Globus pallidus (tissue), 1 donor: ENCODE measurements at places on chromosomes 7 and 10.

DNA sequence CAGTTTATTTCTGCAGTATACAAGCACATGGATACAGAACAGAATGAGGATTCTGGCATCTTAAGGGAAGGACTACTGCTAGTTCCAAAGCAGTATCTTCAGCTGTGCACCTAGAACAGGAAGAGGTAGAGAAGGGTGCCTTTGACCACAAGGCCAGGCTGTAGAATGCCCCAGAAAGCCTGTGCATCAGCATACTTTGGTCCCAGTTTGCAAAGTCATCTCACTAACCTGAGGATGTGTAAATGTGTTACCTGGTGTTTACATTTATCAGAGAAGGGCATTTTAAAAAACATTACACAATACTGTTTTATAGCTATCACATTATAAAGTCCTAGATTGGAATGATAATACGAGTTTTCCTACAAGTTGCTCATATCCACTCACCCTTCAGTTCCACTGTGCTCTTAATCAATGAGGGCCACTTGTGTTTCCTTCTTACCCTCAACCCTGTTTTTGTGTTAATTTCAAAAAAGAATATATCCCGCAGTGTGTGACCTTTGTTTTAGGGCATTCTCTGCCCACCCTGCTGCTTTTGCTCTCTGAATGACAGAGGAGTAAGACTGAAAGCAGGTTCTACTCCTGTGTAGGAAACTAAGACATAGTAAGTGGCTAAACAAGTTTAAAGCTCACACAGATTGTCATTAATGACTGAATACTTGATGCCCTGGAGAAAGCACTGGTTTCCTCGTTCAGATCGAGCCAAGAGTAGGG, 3.4 kb downstream of the SLC35G1 start:
- no peak for DNase-seq

- no peak for DNase-seq
These were observed 442.7 kb upstream of the POM121L12 start for GRCh38 chr7:52592698-52593097.

- DNase-seq: no peak
These were observed 128.4 kb downstream of the GRK5 start for GRCh38 chr10:119335671-119336353.

- DNase-seq: no peak
These were observed 7.3 kb upstream of the RHOBTB1 start for GRCh38 chr10:60951272-60951724.

GRCh38 chr7:83832009-83832408, 183.1 kb upstream of the SEMA3E start:
- no peak for DNase-seq

DNA sequence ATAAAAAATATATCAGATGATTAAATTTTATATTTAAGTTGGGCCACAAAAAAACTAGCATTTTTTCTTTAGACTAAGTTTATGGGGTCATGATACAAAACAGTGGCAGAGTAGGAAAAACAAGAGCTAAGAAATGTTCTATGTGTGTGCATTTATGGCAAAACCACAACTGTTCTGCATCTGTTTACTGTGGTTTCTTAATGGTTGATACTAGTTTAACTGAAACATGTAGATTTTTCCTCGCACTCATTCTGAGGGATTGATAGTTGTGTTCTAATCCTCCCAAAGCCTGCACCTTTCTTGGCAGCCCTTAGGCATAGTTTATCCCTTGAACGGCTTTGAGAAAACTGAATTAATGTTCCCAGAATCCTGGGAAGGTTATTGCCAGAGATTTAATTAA, 66.6 kb upstream of the PHYHIPL start:
- DNase-seq: no peak
